ENCODE measurements at places on chromosomes 3 and 15. TPM values are rescaled to one million over a fixed set of nuclear protein-coding genes. Genes with fewer than 3 reads are reported as not detected.
A peak's percentile ranks its signal among the peaks of the same experiment; 100 is the strongest.

Gene STAB1
- total RNA-seq: 0.04 TPM

DNA sequence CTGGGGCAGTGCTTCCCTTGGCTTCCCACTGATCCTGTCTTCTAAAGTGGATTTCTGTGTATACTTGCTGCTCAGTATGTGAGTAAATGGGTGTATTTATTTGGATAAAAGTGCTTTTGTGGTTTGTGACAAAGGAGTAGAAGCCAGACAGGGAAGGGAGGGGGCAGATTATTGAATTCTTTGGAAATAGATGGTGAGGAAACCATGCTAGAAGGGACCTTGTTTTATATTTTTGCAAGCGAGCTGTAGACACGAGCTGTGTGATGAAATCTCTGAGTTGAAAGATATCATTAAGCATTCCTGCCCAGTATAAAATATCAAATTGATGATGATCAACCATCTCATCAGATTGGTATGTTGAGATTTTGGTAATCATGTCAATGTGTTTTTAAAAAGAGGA lies 68.9 kb downstream of the DUT start:
- no peak for DNase-seq

Gene KCNAB1
- total RNA-seq: 1.4 TPM

DNA sequence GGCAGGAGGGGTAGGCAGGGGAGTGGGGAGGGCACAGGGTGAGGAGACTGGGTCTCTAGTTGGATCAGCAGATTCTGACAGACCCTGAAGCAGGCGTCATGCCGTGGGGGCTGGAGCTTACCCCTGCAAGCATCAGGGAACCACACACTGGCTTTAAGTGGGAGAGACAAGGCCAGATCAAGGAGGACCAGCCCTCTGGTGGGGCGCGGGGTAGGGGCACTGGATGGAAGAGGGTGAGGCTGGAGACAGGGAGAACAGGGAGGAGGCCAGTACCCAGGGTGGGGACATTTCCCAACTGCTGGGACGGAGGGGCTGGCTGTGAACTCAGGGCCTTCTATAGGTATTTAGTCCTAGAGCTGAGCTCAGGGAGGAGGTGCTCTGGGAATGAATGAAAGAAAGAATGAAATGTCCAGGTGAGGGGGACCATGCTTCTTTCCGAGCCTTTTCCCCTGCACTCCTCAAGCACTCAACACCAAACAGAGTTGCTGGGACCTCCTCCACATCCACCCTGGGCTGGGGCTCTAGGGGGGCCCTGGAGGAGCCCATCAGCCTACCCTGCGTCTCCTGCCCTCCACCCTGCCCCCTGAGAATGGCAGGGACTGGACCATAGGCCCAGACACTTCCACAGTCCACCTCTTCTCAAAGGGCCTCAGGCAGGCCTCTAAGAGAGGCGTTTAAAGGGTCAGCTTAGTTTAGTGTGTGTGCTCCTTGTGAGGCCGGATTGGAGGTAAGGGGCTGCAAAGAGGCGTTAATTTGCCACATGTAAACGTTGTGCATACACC lies 49.0 kb upstream of the FGD5 start:
- no peak for DNase-seq

- DNase-seq: peak; percentile 63
These were observed at the start of gene UTS2B for GRCh38 chr3:191329654-191330529. Gene UTS2B, minus strand, starts transcription at chr3:191330526. Its CDS starts 48,337 bp downstream, at chr3:191282189.

- DNase-seq: no peak
These were observed 28.4 kb downstream of the SPRED1 start for GRCh38 chr15:38281031-38281430.

- no peak for DNase-seq
These were observed 122.6 kb downstream of the EPHB1 start for GRCh38 chr3:134917631-134918030.

- no peak for DNase-seq
These were observed 17.6 kb downstream of the ASB14 start for GRCh38 chr3:57274845-57275244.

Gene PPARG
- 60.2 TPM for total RNA-seq

DNA sequence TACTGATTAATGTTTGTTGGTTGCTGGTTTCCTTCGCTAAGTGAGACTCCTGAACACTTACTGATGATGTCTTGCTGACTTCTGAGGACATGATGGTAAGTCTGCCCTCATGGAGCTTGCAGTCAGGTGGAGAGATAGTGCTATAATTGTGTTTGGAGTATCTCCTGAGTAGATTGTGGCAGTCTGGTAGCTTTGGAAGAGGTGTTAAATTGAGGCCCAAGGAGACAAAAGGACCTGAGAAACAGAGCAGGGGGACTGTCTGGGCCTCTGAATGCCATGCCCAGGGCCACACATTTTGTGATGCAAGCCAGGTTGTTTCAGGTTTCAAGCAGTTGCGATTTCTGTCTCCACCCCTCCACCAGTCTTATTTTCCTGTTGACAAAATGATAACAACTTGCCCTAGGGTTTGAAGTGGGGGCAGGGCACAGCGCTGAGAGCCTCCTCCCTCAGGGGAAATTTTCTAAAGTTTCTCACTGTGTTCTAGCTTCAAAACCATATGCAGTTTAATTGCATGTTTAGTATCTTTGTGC lies 16.7 kb downstream of the SMAD3 start:
- peak; percentile 70 for DNase-seq

- DNase-seq: no peak
These were observed 61.4 kb upstream of the LEKR1 start for GRCh38 chr3:156764751-156765150.

DNA sequence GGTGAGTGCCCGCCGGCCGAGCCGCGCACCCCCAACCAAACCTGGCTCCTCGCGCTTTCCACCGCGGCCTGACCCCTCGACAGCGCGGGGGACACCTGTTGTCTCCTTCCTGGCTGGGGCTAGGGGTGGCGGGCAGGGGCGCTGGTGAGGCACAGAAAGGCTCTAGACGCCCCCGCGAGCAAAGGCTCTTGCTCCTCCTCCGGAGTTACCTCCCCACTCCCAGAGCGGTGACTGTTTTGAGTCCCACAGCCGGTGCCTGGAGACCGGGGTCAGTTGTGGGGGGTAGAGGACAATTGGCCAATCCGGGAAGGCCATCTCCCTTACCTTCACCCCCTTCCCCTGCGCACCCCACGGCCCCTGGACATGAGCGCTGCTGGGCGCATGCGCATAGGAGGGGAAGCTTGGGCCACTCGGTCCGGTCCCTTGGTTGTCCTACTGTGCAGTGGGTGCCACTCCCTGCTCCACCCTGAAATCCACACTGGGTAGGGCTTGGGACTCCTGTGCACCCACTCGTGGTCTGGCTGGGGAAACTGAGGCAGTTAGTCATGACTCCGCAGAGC lies 554 bp downstream of the CHST13 start:
- no peak for DNase-seq

- DNase-seq: no peak
These were observed 222.6 kb downstream of the ABHD5 start for GRCh38 chr3:43913036-43913948.

Gene PLSCR5
- not detected for total RNA-seq

DNA sequence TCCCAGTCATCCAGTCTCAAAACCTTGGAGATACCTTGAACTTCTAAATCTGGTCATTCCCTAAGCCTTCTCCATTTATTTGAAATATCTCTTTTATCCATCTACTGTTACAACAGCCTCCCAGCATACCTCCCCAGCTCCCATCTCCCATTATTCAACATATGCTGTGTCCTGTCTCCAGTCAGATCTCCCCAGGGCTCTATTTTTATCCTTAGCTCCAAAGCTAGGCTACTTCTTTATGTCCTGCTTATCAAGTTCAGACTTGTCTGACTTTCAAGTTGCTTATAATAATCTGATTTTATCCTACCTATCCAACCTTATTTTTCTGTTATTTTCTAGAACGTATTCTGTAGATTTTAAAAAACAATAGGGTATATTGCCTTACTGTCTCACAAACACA lies 44.2 kb downstream of the IQGAP1 start:
- no peak for DNase-seq

Gene WDR48
- total RNA-seq: 26.0 TPM

GRCh38 chr3:12352253-12352652 lies 63.4 kb downstream of the PPARG start:
- no peak for DNase-seq

DNA sequence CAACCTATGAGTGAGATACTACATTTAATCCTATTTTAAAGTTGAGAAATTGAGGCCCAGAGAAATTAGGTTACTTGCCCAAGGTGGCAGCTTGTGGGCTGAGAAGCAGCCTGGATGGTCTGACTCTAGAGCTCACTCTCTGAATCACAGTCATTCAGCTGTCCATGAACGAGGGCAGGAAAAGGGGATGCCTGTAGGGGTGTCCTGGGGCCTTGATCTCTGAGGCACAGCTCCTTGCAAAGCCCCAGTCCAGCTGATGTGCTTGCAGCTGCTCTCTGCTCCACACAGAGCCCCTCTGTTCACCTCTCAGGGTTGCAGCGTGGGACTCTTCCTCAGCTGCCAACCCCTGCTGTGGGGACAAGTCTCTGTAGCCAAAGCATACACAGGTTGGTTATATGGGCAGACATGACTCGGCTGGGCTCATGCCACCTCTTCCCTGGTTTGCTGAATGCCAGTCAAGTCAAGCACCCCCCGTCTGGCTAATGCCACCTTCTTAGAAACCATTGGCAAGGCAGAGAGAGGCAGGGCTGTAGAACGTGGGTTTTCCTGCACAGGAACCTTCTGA lies 56.8 kb downstream of the GASK1A start:
- DNase-seq: no peak

DNA sequence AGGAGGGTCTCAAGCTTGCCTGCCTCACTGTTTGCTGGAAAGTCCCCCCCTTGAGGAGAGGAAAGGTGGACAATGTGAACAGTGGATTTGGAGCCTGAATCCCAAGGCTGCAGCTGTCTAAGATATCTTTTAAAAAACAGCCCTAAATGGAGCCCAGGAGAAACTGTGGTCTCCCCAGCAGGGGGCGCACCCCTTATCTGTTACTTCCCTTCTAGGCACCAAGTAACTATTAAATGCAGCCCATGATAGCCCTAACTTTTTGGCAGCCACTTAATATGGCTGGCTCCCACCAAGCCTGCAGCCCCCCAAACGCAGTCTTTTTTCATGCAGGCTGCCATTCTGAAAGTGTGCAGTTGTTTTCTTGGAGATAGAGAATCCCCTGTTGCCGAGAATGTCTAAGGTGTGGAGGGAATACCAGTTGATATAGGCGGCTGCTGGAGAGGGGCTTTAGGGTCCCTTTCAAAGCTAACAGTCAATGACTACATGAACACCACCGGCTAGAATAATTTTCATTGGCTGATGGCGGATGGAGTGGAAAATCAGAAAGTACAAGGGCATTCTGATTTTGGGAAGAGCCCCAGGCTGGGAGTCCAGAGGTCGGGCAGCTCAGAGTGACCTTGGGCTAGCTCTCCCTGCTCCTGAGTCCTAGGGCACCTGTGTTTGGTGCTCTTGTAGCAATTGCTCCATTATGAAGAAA lies 1.3 kb downstream of the RHCG start:
- no peak for DNase-seq

Gene CAMK1
- 3.1 TPM for total RNA-seq

- DNase-seq: peak; percentile 88
These were observed 59.5 kb upstream of the CTSH start for GRCh38 chr15:79004336-79004735.

- DNase-seq: no peak
These were observed 650.6 kb downstream of the ZPLD1 start for GRCh38 chr3:103085465-103085864.

- DNase-seq: no peak
These were observed 248.3 kb downstream of the ADAMTS17 start for GRCh38 chr15:100093211-100094126.

Gene PLA2G4E
- total RNA-seq: not detected

DNA sequence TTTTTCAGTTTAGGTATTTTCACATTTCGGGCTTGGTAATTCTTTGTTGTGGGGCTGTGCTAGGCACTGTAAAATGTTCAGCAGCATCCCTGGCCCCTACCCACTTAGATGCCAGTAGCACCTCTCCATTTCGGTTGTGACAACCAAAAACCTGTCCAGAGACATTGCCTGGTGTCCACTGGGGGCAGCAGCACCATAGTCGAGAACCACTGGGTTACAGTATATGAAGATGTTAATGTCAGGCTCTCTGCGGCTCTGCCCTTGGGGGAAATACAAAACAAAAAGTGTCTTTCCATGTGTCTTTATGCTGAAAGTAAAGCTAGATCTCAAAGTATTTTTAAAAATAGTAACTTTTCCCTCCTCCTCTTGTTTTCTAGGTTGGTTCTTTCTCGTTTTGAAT lies 177.2 kb downstream of the ITPR1 start:
- DNase-seq: no peak

- peak; percentile 59 for DNase-seq
These were observed 81.3 kb upstream of the RNF7 start for GRCh38 chr3:141656771-141657170.

GRCh38 chr3:13879102-13879945 lies 547 bp downstream of the WNT7A start:
- DNase-seq: peak; percentile 55

DNA sequence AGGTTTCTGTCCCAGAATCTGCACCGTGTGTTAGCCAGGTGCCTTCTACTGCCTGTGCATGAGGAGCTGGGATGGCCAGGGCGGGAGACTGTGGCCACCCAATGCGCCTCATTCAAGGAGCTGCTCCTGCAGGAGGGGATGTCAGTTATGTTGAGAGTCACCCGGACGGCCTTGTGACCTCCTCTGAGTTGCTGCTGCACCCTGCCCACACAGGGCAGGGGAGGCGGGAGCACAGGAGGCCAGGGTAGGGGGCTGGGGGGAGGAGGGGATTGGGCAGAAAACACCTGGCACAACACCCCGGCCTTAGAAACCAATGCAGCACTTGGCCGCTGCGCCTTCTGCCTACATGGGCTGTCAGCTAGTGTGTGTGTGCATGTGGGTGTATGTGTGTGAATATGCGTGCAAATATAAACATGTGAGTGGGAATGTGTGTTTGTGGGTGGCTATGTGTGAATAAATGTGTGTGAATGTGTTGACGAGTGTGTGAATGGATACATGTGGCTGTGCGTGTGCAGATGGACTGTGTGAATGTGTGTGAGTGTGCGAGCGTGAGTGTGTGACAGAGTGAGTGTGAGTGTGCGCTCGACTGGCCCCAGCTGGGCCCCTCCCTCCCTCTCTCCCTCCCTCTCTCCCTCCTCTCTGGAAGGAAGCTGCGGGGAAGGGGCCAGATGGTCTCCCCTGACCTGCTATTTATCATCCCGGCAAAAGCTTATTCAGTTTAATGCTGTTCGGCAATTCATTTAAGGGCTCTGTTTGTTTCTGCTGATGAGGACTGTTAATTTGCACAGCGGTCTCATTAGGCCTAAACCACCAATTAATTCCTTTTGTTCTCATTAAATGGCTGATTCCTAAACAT lies 106.9 kb downstream of the TLE3 start:
- DNase-seq: no peak

DNA sequence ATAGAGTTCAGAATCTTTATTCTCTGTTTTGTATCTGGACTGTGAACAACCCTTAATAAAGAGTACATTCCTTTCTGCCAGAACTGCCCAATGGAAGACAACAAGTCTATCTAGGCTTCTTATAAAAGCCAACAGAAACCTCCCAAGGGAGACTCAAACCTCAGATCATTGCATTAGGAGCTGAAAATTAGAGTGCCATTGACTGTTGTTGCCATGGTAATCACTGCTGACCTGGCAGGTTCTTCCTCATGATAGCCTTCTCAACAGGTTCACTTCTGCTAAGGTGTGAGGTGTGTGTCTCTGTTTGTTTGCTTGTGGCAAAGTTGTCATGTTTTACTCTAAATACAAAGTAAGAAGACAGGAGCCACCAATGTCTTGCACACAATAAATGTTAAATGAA lies 79.2 kb downstream of the TMEM108 start:
- no peak for DNase-seq

- DNase-seq: no peak
These were observed 18.6 kb upstream of the IGDCC3 start for GRCh38 chr15:65396283-65396964.

Gene ABCC5
- total RNA-seq: 151 TPM

Gene ZMYND10
- total RNA-seq: 8.7 TPM

Gene CPEB1
- total RNA-seq: not detected

Gene IL17RE
- total RNA-seq: 22.7 TPM

GRCh38 chr15:68098465-68098864 lies 44.4 kb downstream of the PIAS1 start:
- DNase-seq: no peak
